ENCODE measurements at places on chromosomes 3 and 15. TPM values are rescaled to one million over a fixed set of nuclear protein-coding genes. Genes with fewer than 3 reads are reported as not detected.

The C3orf70 gene
- 27.5 TPM for total RNA-seq

The OCA2 gene
- 2.7 TPM for total RNA-seq

The EID1 gene
- 157 TPM for total RNA-seq

The PP2D1 gene
- not detected for total RNA-seq
